ENCODE measurements at places on chromosomes 1 and 21.

DNA sequence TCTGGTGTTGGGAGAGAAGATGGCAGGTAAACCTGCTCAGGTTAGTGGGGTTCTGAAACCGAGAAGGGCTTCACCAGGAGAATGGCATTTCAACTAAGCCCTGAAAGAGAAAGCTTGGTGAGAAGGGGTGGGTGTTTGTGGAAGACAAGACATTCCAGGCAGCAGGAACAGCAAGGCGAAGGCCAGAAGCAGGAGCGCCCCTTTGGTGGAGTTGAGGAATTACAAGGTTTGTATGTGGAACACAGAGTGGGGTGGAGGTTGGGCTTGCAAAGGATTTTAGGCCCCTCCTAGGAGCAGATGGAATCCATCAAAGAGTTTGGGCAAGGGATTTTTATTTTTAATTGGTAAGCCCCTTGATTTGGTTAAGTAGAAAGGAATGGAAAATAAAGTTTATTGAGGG lies 24.8 kb upstream of the ELOA start:
- no peak for DNase-seq

DNA sequence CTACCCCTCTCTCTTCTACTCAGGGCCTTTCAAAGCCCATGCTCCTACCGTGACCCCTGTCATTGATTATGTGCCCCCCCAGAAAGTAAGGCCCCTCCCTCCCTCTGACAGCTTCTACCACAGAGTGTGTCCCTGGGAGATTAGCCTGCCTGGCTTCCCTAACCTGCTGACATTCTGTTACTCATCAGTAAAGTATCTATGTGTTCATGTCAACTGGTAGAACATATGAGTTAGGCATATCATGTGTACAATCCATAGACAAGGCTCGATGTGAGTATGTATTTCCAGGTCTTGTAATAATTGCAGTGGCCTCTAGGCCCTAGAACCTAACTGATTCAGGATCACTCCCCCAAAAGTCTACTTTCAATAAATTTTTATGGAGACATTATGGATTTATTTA lies 120.0 kb downstream of the GIPC2 start:
- DNase-seq, result no peak

GRCh38 chr1:114435088-114435715 lies 75.8 kb downstream of the TRIM33 start:
- no peak for DNase-seq

DNA sequence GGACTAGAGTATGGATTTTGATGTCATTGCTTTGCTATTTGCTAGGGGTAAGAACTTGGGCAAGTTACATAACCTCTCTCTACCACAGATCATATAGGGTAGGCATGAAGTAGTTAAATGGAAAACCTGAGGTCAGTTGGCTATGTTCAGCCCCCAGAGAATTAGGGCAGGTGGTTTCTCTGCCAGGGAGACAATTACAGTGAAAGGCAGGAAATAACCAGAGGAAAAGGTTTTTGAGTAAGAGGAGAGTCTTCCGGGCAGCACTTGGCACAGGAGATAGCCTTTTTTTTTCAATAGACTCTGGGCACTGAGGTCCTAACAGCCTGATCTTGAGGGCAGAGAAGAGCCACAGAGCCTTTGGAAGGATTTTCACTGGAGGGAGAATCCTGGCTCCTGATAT lies 16.7 kb upstream of the SERBP1 start:
- no peak for DNase-seq

DNA sequence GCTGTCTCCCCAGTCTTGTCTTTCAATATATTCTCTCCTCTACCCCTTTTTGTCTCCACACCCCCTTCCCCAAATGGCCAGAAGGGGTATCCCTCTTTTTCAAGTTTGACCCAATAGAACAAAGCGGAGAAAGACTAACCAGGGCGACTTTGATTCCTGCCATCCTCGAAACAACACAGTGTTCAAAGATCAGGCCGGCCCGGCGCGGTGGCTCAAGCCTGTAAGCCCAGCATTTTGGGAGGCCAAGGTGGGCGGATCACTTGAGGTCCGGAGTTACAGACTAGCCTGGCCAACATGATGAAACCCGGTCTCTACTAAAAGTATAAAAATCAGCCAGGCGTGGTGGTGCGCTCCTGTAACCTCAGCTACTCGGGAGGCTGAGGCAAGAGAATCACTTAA lies 77.0 kb upstream of the IFNAR2 start:
- no peak for DNase-seq

DNA sequence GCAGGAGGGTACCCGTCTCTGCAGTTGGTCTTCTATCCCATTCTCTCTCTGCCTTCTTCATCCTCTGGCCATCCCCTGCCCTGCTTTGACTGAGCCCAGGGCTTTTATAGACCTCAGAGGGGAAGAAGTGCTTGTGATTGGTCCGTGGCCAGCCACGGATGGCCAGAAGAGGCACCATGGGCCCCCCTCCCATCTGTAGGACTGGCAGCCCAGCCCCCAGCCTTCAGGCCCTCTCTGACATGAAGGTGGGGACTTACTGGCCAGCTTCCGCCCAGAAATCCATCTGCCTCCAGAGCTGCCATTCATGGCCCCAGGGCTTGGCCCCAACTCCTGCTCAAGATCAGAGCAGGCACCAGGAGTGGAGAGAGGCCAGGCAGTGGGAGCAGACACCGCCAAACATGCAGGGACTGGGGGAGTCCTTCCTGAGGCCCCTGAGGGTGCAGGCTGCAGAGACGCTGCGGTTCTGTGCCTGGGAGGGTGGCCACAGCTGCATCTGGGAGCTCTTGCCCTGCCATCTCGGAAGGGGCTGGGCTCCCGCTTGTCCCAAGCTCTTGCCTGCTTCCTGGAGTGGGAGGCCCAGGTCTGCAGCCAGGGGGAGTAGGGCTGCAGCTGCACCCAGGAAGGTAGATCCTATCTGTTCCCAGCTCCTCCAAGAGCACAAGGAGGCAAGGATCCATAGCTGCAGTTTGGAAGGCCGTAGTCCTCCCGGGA lies 698.6 kb upstream of the B3GALT2 start:
- DNase-seq, result no peak

DNA sequence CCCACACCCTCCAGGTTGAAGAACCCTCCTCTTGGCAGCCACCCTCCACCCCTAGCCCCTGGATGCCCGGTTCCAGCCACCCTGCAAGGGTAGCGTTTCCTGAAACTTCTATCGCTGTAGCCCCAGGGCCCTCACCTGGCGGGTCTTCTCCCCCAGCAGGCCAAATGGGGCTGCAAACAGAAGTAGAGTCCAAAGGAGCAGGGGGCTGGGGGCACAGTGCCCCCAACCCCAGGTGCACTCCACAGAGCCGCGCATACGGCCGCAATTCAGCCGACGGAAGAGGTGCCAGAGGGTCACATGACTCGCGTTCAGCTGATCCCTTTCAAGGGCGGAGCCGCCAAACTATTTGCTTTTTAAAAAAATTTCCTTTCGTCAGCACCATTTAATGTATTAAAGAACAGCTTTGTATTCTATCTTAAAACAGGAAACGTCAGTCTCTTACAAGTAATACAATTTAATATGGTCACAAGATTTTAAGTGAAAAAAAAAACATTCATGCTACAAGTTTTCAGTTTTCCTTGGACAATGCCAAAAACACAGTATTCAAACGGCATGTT lies at the start of gene GLMP:
Gene GLMP (minus strand): TSS at position 289 of the 557 bp plus-strand sequence. CDS start 34 bp downstream, at position 255.
- peak; percentile 70 for DNase-seq

GRCh38 chr1:88595355-88596002 lies 88.6 kb upstream of the PKN2 start:
- peak; percentile 39 for DNase-seq

- no peak for DNase-seq
These were observed 126.0 kb upstream of the TMEM51 start for GRCh38 chr1:15027515-15027986.

DNA sequence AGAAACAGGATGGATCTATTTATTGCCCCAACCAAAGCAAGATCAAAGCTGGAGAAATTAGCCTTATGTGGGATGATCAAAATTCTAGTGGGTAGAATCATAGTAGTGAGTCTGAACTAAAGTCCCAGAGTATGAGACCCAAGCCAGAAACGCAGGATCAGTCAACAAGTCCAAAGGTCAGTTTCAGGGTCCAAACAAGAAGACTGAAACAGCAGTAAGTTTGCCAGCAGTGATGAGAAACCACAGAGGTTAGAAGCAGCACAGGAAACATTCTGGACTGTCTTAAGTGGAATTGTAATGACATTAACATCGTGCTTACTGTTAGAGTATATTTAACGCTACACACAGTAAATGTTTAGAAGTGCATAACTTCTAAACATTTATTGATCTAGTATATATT lies 251.0 kb downstream of the LRRIQ3 start:
- DNase-seq, result no peak

DNA sequence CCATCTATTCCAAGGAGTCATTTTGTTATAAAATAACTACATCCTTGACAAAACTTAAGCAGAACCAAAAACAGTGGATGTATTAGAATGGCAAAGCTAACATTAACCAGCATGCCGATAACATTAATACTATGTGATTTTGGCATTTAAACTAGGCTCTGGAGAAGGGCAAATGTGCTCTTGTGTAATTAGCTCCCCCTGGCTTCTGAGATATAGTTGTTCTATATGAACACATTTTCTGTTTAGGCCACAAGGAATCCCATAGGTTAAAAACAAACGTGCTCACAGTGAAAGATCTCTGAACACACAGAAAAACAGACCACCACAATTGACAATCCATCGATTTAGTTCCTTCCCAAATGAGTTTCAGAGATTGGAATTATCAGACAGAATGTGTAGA lies 57.4 kb upstream of the TARS2 start:
- no peak for DNase-seq
